ENCODE measurements at places on chromosomes 7 and 10. TPM values are rescaled to one million over a fixed set of nuclear protein-coding genes. Genes with fewer than 3 reads are reported as not detected.

Gene ZSCAN25
- total RNA-seq = 11.4 TPM

Gene SRGN
- 0.68 TPM for total RNA-seq

Gene PLAC9
- 11.4 TPM for total RNA-seq

DNA sequence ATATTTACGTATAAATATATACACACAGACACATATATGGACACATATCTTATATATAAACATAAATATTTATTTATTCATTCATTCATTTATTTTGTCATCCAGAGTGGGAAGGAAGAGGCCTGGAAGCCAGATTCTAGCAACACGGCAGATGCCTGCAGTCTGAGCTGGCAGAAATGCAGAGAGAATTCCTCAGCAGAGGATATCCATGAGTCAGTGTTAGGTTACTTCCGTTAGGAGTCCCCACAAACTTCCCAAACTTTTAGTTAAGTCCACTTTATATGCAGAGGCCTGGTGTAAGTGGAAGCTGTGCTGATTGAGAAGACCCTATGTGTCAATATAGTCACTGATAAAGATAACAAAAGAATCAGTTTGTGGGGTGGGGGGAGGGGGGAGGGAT, 89.6 kb downstream of the PPP1R17 start:
- DNase-seq = no peak

- no peak for DNase-seq
Measured at GRCh38 chr10:114337510-114338462, 66.5 kb downstream of the AFAP1L2 start.

- no peak for DNase-seq
Measured at GRCh38 chr7:123210986-123211385, 11.2 kb upstream of the SLC13A1 start.

- DNase-seq = no peak
Measured at GRCh38 chr7:14336256-14336655, 346.8 kb upstream of the ETV1 start.

- DNase-seq = no peak
Measured at GRCh38 chr7:50717181-50717580, 65.5 kb downstream of the GRB10 start.

DNA sequence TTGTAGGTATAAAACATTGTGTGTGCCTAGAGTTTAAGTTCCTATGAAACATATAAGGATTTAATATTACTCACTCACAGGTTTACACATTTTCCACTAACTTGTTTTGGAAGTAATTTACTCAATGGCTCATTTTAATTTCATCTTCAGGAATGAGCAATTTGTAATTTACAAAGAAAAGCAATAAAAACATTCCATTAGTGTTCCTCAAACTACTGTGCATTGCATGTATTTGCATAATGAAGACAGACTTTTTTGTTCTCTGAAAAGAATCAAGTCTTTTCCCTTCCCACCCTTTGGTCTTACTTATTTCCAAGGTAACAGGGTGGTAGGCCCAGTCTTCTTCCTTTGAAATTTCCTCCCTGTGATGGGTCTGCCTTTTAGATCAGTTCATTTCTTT, 61.2 kb downstream of the EPDR1 start:
- no peak for DNase-seq

DNA sequence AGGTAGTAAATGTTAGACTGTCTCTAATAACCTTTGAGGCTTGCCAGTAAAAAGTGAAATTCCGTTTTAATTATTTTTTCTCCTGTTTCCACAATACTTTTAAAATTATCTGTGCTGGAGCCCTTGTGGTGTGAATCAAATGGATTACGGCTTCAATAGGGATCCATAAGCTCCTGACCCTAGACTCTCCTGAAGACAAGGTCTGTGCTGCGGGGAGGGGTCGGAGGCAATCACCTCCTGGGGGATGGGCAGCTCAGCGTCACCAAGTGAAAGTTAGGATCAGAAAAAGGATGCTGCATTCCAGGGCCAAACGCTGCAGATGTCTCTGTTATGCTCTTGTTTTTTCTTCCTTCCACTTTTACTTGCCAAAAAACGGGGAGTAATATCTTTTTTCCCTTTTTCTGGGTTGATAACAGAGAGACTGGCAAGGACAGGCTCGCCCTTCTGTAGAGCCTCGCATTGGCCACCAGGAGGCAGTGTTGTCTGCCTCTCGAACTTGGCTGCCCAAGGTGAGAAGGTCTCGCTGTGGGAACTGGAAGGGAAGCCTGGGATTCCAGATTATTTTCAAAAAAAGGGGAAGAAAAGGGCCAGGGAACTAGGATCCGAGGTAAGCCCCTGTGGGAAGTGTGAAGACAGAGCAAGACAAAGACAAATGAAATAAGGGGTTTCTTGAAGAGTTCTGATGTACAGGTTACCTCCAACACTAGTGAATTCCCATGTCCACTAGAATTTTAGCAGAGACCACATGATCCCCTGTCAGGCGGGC, 621.9 kb downstream of the ACTR3B start:
- peak; percentile 46 for DNase-seq

GRCh38 chr10:118596426-118597124, 1.1 kb upstream of the PRLHR start:
- DNase-seq = no peak

- no peak for DNase-seq
Measured at GRCh38 chr7:134535272-134535918, 8.0 kb downstream of the AKR1B10 start.

GRCh38 chr7:20778063-20778721, 8.5 kb downstream of the SP8 start:
- DNase-seq = peak; percentile 84

DNA sequence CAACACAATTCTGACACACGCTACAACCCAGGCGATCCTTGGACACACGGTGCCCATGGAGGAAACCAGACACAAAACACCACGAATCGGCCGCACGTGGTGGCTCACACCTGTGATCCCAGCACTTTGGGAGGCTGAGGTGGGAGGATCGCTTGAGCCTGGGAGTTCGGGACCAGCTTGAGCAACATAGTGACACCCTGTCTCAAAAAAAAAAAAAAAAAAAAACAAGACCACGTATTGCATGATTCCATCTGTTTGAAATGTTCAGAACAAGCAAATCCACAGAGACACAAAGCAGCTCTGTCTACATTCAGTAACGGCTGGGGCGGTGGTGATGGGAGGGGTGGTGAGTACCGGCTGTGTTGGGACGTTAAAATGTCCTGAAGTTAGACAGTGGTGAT, 25.2 kb downstream of the ADAP1 start:
- DNase-seq = no peak

GRCh38 chr10:13310518-13311176, 10.8 kb upstream of the PHYH start:
- peak; percentile 8 for DNase-seq

DNA sequence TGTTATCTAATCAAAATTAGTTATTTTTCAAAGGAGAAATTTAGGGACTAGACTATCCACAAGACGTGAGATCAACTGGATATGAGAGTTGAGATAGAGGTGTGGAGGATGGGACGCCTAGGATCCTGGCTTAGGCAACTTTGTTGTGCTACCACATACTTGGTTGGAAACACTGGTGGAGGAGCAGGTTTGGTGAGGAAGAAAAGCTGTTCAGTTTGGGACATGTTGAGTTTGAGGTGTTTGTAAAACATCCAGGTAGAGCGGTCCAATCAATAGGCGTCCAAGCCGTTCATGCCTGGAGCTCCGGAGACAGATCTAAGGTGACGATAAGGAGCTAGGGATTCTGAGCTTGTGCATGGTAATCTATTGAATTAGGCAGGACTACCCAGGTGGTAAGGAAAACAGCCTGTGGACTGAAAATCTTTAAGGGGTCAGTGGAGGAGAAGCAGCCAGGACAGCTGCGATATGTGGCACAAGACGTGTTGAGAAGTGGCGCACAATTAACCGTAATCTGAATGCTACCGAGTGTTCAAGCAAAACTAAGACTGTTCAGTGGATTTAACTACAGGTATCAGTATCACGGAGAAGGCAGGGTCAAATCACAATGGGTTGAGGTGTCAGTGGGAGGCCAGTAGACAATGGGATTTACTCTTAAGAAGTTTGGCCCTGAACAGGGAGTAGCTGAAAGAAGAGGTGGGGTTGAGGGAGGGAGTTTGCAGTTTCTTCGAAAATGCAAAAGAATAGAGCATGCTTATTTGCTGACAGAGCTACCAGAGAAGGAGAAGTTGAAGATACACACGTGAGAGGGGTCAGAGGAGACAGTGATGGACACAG, 16.1 kb upstream of the TRPV6 start:
- no peak for DNase-seq

- no peak for DNase-seq
Measured at GRCh38 chr10:61643316-61643751, 19.4 kb upstream of the CABCOCO1 start.

GRCh38 chr10:45557275-45557905, 115.2 kb downstream of the ZFAND4 start:
- no peak for DNase-seq

GRCh38 chr10:128018691-128019090, 107.5 kb downstream of the MKI67 start:
- DNase-seq = no peak

All from hepatocyte (in vitro differentiated cells).